ENCODE measurements at places on chromosomes 2 and 18.
A peak's percentile ranks its signal among the peaks of the same experiment; 100 is the strongest.

GRCh38 chr2:139293992-139294548 is 513.9 kb upstream of the NXPH2 start:
- DNase-seq = no peak

DNA sequence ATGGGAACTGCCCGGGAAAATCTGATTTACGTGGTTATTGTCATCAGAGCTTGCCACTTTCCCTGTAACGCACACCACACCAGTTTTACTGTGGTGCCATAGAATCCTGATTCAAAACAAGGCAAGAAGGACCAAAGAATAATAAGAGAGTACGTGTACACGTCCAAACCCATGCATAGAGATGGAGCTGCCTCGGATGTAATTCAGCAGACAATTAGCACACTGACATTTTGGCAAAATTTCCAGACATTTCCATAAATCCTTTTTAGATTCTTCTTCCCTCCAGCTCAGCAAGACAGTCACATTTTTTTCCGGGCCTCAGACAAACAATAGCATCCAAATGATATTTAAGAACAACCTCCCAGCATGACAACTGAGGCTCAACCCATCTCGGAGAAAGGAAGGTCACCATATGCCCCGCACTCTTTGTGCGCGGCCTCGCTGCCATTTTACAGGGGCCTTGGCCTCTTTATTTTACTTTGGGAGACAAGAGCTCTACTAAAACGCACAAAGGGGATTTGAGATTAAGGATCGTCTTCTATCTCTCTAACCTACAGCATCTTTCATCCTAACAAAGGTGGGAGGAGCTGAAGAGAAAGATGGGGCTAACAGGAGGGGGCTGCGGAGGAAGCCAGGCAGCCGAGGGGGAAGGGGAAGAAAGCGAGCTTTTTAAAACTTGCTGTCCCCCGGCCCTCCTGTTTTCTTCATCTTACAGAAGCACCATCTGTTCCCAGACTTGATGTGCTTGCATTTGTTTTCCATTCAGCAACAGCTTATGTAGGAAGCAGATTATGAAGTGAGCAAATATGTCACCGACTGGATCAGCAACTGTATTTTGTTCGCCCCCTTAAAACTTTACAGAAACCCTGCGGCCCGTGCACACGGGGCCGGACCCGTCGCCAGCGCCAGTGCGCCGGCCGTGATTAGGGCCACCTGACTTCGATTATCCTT is 61.0 kb downstream of the CDCA7 start:
- DNase-seq = no peak

DNA sequence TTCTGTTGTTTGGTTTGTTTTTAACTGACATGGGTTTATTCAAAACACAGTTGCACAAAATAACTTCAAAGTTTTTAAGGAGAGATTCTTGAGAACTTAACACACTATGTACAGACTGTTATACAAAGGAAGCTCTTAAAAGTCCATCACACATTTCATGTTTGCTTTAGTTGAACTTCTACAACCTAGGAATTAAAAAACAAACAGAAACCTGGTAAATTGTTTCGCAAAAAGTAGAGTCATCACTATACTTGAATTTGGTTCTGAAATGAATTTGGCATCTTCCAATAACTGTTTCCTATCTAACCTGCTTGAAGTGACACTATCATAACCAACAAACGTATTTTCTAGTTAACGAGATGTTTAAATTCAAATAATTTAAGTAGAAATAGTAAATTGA is 21.8 kb downstream of the TRIP12 start:
- DNase-seq = no peak

- DNase-seq = no peak
Measured at GRCh38 chr2:136055929-136056688, 61.8 kb downstream of the CXCR4 start.

- no peak for DNase-seq
Measured at GRCh38 chr18:31413137-31413536, 34.4 kb upstream of the DSG3 start.

GRCh38 chr2:132668987-132669907 is 758 bp downstream of the LYPD1 start:
- DNase-seq = peak; percentile 34

DNA sequence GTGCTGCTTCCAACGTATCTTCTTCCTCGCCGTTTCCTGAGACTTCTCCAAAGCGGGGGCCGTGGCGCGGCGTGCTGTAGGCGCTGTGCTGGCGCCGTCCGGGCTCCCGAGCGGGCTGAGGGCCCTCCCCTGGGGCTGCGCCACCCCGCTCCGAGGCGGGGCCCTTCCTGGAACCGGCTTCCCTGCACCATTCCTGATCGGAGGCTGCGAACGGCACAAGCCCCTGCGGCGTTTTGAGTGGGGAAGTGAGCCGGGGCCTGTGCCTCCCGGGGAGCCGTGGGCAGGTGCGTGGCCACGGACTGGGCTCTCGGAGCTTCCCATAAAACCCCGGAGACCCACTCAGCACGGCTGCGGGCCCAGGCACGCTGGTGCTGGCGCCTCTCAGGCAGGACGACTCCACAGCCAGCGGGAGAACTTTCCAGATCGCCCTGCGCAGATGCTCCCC is 74.7 kb downstream of the PSMG2 start:
- DNase-seq = no peak

- DNase-seq = no peak
Measured at GRCh38 chr2:3785220-3785889, 82.0 kb downstream of the DCDC2C start.

DNA sequence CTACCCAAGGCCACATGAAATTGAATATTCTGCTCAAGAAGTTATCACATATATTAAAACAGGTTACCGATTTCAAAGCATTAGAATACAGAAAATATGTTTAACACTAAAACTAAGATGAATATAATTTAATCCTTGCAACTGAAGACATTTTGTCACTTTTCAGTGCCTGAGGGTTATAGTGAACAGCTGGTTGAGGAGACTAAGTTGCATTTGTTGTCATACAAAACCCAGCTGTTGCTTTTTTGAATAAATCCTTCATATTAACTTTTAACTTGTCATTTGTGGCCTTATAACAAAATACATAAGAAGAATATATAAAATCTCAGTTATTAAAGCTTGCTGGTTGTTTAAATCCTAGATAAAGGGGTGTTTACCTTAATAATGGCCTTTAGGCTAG is 37.5 kb downstream of the RBKS start:
- DNase-seq = no peak

DNA sequence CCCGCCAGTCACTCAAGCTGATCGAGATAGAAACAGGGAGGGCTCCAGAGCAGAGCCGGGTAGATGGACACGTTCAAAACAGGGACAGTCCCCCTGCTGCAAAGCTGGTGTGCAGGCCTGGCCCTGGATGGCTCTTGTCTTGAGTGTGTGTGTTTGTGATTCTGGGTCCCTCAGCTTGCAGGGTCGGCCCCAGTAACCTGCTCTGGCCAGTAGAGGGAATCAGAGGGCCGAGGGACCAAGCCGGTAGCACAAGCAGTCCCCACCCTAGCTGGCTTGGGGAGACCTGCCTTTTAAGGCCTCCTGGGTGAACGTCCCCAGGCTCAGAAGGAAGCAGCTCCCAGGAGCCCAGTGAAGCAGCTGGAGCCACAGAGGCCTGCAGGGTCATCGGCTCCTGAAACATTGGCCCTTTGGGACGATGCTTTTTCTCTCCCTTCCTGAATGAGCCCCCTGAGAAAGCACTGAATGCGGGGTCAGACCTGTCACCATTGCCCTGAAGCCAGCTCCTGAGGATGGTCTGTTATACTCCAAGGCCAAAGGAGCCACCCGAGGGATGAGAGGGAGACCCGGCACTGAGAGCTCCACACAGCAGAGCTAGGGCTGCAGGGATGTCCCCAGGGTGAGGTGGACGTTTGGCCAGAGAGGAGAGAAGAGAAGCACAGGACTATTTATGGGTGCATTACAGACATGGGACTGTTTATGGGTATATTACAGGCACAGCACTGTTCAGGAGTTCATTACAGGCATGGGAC is 15.4 kb upstream of the MLPH start:
- DNase-seq = peak; percentile 82

DNA sequence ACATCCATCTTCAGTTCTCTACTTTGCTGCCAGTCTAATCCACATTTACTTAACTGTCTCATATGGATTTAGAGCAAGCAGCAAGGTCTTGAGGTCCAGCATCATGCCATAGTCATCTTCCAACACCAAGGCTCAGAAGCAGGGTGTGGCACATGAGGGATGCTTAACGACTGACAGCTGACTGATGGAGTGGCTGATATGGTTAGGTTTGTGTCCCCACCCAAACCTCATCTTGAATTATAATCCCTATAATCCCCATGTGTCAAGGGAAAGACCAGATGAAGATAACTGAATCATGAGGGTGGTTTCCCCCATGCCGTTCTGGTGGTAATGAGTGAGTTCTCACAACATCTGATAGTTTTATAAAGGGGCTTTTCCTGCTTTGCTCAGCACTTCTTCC is 257.3 kb downstream of the NBAS start:
- DNase-seq = no peak

- no peak for DNase-seq
Measured at GRCh38 chr2:113124181-113124961, 3.0 kb upstream of the IL1RN start.

DNA sequence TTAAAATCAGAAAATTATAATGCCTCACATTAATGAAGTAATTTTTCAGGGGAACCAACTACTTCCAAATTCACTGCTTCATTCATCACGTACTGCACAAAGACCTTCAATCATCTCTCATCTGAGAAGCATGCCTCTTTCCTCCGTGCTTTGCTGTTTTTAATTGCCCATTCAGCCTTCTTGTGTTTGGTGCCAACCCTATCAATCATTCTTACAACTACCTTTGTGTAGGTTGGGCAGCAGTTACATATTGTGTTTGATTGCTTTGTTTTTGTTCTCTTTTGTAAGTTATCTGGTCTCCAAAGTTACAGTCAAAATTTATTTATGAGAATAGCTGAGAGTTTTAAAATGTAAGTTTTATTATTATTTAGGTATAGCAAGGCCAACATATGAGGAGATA is 549.0 kb upstream of the SLC8A1 start:
- DNase-seq = no peak

- DNase-seq = no peak
Measured at GRCh38 chr2:198698230-198698629, 759.5 kb downstream of the SATB2 start.

DNA sequence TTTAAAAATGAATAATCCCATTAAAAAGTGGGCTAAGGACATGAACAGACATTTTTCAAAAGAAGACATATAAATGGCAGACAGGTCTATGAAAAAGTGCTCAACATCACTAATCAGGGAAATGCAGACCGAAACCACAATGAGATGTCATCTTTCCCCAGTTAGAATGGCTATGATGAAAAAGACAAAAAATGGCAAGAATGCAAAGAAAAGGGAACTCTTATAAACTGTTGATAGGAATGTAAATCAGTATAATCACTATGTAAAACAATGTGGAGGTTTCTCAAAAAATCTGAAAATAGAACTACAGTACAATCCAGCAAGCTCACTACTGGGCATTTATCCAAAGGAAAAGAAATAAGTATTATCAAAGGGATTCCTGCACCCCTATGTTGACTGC is 169.2 kb downstream of the METTL4 start:
- DNase-seq = no peak

DNA sequence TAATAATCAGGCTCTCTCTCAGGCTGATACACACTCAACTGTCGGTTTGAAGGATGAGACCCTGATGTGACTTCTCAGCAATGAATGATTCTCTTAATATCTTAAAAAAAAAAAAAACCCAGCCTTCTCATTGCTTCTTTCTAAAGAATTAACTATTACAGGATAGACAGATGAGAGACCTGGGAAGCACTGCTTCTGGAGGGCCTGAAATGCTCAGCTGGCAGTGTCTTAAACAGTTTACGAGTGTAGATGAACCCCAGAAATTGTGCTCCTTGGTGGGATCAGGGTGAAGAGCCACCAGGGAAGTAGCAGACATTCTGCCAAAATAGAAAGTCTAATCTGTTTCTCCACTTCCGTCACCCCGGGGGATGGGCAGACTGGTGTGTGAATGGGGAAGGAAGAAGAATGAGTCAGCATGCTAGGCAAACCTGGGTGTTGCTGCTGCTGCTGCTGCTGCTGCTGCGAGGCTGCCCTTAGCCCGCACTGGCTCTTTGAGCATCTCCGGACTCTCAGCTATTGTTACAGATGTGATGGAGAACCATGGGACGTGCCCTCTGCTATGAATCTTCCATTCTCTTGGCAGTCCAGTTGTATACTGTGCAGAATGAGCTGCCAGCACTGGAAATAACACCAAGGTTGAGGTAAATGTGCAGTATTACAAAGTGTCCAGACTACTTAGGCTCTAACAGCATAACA is 158.4 kb downstream of the SETBP1 start:
- no peak for DNase-seq

GRCh38 chr2:241794250-241794823 is 14.7 kb upstream of the NEU4 start:
- DNase-seq = peak; percentile 2

- DNase-seq = no peak
Measured at GRCh38 chr2:234611209-234611608, 114.3 kb upstream of the ARL4C start.

- DNase-seq = no peak
Measured at GRCh38 chr2:56416500-56417176, 232.8 kb downstream of the CCDC85A start.

GRCh38 chr2:104880076-104880475 is 26.2 kb downstream of the POU3F3 start:
- no peak for DNase-seq

DNA sequence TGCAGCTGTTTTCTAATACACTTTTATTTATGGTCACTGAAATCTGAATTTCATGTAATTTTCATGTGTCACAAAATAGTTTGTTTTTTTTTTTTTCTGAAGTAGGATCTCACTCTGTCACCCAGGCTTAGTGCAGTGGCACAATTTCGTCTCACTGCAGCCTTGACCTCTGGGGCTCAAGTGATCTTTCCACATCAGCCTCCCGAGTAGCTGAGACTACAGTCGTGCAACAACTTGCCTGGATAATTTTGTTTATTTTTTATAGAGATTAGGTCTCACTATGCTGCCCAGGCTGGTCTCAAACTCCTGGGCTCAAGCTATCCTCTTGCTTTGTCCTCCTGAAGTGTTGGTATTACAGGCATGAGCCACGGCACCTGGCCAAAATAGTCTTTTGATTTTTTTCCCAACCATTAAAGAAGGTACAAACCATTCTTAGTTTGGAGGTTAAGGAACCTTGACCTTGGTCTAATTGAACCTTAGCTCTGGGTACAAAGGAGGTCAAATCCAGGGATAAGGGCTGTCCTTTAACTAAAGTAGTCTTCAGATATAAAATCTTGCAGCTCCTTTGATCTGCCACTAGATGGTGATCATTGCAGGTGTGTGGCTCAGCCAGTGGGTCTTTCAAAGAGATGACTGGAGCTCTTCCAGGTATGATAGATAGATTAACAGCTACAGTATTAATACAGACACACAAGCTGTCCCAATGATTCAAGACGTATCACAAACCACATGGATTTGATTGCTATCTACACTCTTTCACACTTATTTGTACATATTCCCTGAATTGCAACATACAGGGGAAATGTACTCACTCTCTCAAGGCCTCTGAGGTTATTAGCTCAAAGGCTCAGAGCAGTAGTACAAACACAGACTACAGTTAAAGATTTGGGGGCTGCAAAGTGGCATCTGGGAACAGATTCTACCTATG is 4.7 kb upstream of the KRCC1 start:
- DNase-seq = peak; percentile 85

GRCh38 chr2:149427387-149427786 is 97.0 kb downstream of the LYPD6 start:
- no peak for DNase-seq

- DNase-seq = no peak
Measured at GRCh38 chr18:44882163-44882868, 201.6 kb downstream of the SETBP1 start.

Data from HuH-7 (cell line).